ENCODE measurements at places on chromosomes 1 and 21. TPM values are rescaled to one million over a fixed set of nuclear protein-coding genes. Genes with fewer than 3 reads are reported as not detected.

Gene IVL
- total RNA-seq = not detected

Gene ADORA3
- total RNA-seq = 3.6 TPM

Gene GJA8
- total RNA-seq = not detected

Gene FCAMR
- not detected for total RNA-seq

Gene ZDHHC18
- 19.2 TPM for total RNA-seq

Gene PPIAL4G
- 0.31 TPM for total RNA-seq

Gene PCAT6
- total RNA-seq = not detected

Gene NPL
- 38.4 TPM for total RNA-seq

Gene GRIK3
- 32.0 TPM for total RNA-seq

Gene SLC44A3
- 2.2 TPM for total RNA-seq

Gene UBASH3A
- total RNA-seq = not detected

Gene DNAJB4
- 35.4 TPM for total RNA-seq

Gene CD1D
- total RNA-seq = 1.6 TPM

Gene TNFRSF4
- not detected for total RNA-seq

Gene ADORA1
- total RNA-seq = 24.0 TPM
